ENCODE measurements at places on chromosomes 5 and 9.

DNA sequence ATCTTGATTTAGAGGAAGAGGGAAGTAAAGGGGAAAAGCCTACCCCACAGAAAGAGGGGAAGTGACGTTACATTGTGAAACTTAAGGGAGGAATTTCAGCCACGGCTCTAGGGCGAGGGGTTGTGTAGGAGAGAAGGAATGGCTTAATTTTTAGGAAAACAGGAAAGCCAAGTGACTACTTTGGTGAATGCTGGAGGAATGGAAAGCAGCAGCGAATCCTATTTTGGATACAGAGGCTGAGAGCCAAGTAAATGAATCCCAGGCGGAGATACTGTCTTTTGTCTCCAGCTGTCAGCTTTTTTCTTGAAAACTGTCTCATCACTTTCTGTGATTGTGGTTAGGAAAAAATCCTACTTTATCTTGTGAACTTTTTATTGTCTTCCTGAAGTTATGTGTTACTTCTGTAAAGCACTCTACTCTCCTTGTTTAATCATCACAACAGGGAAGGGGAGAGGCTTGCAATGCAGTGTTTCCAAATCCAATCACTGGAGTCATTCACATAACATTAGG, 188.4 kb downstream of the TSSK1B start:
- no peak for DNase-seq

- peak; percentile 22 for DNase-seq
Measured at GRCh38 chr5:151157426-151158286, at the start of gene ANXA6. ANXA6 (minus strand) TSS chr5:151157779; CDS start chr5:151147901, 9,878 bp downstream.

- no peak for DNase-seq
Measured at GRCh38 chr9:38228331-38229103, 159.5 kb upstream of the SHB start.

- no peak for DNase-seq
Measured at GRCh38 chr5:125106271-125106670, 359.8 kb upstream of the ZNF608 start.

- peak; percentile 85 for DNase-seq
Measured at GRCh38 chr9:130707225-130707976, 13.8 kb downstream of the EXOSC2 start.
